Caco-2 (cell line): ENCODE measurements at places on chromosomes 4 and X. TPM values are rescaled to one million over a fixed set of nuclear protein-coding genes. Genes with fewer than 3 reads are reported as not detected.

The CXCR3 gene
- not detected in 2 replicates for total RNA-seq

The SH2D1A gene
- total RNA-seq, result not detected in 2 replicates

The P2RY4 gene
- total RNA-seq, result 0.18 TPM in 1 of 2 replicates, not detected in the other

The HTN1 gene
- not detected in 2 replicates for total RNA-seq

The GPM6B gene
- 0.09 TPM in 1 of 2 replicates, not detected in the other for total RNA-seq

The TBC1D25 gene
- 9.3 and 11.1 TPM in 2 replicates for total RNA-seq

The RASL11B gene
- 19.6 and 23.3 TPM in 2 replicates for total RNA-seq

The MMRN1 gene
- not detected in 2 replicates for total RNA-seq

The PGRMC2 gene
- 72.5 and 73.1 TPM in 2 replicates for total RNA-seq

The FAAH2 gene
- total RNA-seq, result 7.7 and 7.8 TPM in 2 replicates

The TRIM75 gene
- total RNA-seq, result not detected in 2 replicates

The UCP1 gene
- total RNA-seq, result 0.51 and 0.54 TPM in 2 replicates

The VMA21 gene
- total RNA-seq, result 39.3 and 45.7 TPM in 2 replicates

The FGFBP1 gene
- 0.88 and 1.1 TPM in 2 replicates for total RNA-seq

The LRIT3 gene
- total RNA-seq, result 0.34 and 0.35 TPM in 2 replicates

The IL21 gene
- not detected in 2 replicates for total RNA-seq

The RPA4 gene
- 0.39 and 0.75 TPM in 2 replicates for total RNA-seq

The RS1 gene
- 0.09 TPM in 1 of 2 replicates, not detected in the other for total RNA-seq

The SPIN2B gene
- total RNA-seq, result 14.2 and 14.3 TPM in 2 replicates

The XG gene
- 1.2 and 1.3 TPM in 2 replicates for total RNA-seq

The NXF2B gene
- not detected in 2 replicates for total RNA-seq

The MAGEA2B gene
- not detected in 2 replicates for total RNA-seq

The ATP2B3 gene
- not detected in 2 replicates for total RNA-seq

The RPS6KA6 gene
- 8.7 and 9.2 TPM in 2 replicates for total RNA-seq

The XPNPEP2 gene
- 0.32 TPM in 2 replicates for total RNA-seq

The CSAG3 gene
- total RNA-seq, result not detected in 2 replicates

The SLIT2 gene
- 0.68 and 0.72 TPM in 2 replicates for total RNA-seq

The SMIM10 gene
- 6.0 and 7.9 TPM in 2 replicates for total RNA-seq

The LINC00632 gene
- total RNA-seq, result not detected in 2 replicates

The MTNR1A gene
- not detected in 2 replicates for total RNA-seq

The LNX1 gene
- total RNA-seq, result 9.3 and 12.4 TPM in 2 replicates

The TMEM154 gene
- total RNA-seq, result 2.6 and 4.6 TPM in 2 replicates

The GRK4 gene
- 6.8 and 7.1 TPM in 2 replicates for total RNA-seq

The GAGE13 gene
- total RNA-seq, result not detected in 2 replicates

The GJB1 gene
- total RNA-seq, result 35.7 and 37.6 TPM in 2 replicates

The GYPB gene
- total RNA-seq, result not detected in 2 replicates
